ENCODE measurements at places on chromosomes 2 and 18. TPM values are rescaled to one million over a fixed set of nuclear protein-coding genes. Genes with fewer than 3 reads are reported as not detected.

Gene LONRF2
- total RNA-seq, result not detected

Gene FAM110C
- total RNA-seq, result 0.39 TPM

Gene HNRNPLL
- 37.0 TPM for total RNA-seq

Gene LHCGR
- total RNA-seq, result not detected

Gene MC5R
- total RNA-seq, result not detected

Gene ANKRD30BL
- total RNA-seq, result not detected

Gene RBKS
- 0.90 TPM for total RNA-seq

Gene HJURP
- 9.5 TPM for total RNA-seq

Gene RASGRP3
- 184 TPM for total RNA-seq

Gene KCNG2
- 0.26 TPM for total RNA-seq

Gene FAM124B
- 48.8 TPM for total RNA-seq

Gene DPP10
- not detected for total RNA-seq

Gene CYS1
- under 0.01 TPM for total RNA-seq

Gene CAPN10
- total RNA-seq, result 20.4 TPM

Gene WDFY1
- 93.8 TPM for total RNA-seq

Gene LBH
- 52.0 TPM for total RNA-seq

Gene ANKRD30B
- not detected for total RNA-seq

Gene RAB6D
- total RNA-seq, result not detected

Gene DYNAP
- total RNA-seq, result not detected

Gene DAW1
- not detected for total RNA-seq

Gene AGXT
- not detected for total RNA-seq

Gene SERPINB3
- total RNA-seq, result not detected

Gene CYP27A1
- 19.2 TPM for total RNA-seq

Gene NEU2
- not detected for total RNA-seq

Gene GALNT3
- total RNA-seq, result under 0.01 TPM

Gene C2orf74
- 5.9 TPM for total RNA-seq
